ENCODE measurements at places on chromosomes 5 and 9.

- DNase-seq = no peak
These were observed 38.2 kb upstream of the ARSB start for GRCh38 chr5:79023348-79023747.

DNA sequence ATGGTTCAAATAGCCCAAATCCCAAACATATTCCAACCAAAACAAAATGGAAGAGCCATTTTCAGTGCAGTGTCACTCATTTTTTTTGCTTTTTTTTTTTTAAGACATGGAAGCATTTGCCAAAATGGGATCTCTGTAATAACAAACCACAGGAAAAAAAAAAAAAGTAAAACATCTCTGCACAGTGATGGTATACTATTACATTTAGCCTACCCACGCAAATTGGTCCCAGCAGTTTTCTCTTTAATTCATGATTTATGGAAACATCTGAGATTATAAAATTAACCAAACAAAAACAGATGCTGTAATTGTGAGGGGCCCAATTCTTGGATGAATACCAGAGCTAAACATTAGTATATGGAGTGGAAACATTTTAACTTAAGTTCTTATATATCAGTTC, 566.6 kb downstream of the ZNF608 start:
- DNase-seq = no peak

- DNase-seq = no peak
These were observed 1697.1 kb upstream of the NUDT12 start for GRCh38 chr5:105259581-105260217.

DNA sequence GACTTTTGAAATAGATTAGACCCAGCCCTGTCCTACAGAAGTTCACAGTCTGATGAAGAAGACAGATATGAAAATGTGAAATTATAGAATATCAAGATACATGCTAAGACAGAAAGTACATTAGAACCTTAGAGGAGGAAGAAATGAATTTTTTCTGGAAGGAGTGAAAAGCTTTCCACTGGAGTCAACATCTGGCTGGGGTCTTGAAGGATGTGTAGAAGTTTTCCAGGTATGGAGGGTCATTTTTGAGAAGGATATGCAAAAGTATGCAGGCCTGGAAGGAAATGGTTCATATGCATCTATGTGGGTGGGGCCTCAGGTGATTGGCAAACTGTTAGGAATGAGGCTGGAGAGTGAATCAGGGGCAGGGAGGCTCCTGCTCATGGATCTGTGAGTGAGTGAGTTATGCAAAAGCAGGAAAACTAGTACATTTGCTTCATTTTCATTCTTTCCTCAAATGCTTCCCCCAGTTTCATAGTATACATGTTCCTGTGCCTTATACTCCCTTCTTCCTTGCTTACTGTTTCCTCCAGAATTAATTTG, 142.3 kb downstream of the GRIA1 start:
- no peak for DNase-seq

All from KBM-7 (cell line).